ENCODE measurements at places on chromosomes 4 and X.

GRCh38 chr4:187178587-187178986 is 454.9 kb upstream of the FAT1 start:
- no peaks in the 10 kb centered on the region for H3K4me1 ChIP-seq
- no peak for DNase-seq
- no peak overlapping the region for H3K4me3 ChIP-seq
- H3K36me3 ChIP-seq: no peaks in the 10 kb centered on the region
- no peaks in the 10 kb centered on the region for H3K27me3 ChIP-seq
- no peak overlapping the region for H3K27ac ChIP-seq

- peaks cover 42% of the 10 kb centered on the region for H3K4me1 ChIP-seq
- no peak overlapping the region for H3K4me3 ChIP-seq
- no peak for DNase-seq
- H3K27me3 ChIP-seq: no peaks in the 10 kb centered on the region
Observed at GRCh38 chr4:102736636-102737549, 23.9 kb downstream of the MANBA start.

- H3K4me3 ChIP-seq: no peak overlapping the region
- H3K36me3 ChIP-seq: peaks cover 29% of the 10 kb centered on the region
- peak overlapping the region; percentile 14 for H3K27ac ChIP-seq
- DNase-seq: no peak
- no peaks in the 10 kb centered on the region for H3K27me3 ChIP-seq
- H3K4me1 ChIP-seq: peaks cover 10% of the 10 kb centered on the region
Observed at GRCh38 chr4:87120010-87120409, 100.4 kb downstream of the KLHL8 start.

GRCh38 chrX:11836284-11836683 is 78.2 kb downstream of the MSL3 start:
- no peak overlapping the region for H3K27ac ChIP-seq
- no peak overlapping the region for H3K4me3 ChIP-seq
- H3K36me3 ChIP-seq: no peaks in the 10 kb centered on the region
- H3K27me3 ChIP-seq: peaks cover 5% of the 10 kb centered on the region

GRCh38 chr4:187499956-187500355 is 495.6 kb upstream of the ZFP42 start:
- H3K4me1 ChIP-seq: no peaks in the 10 kb centered on the region
- H3K27me3 ChIP-seq: no peaks in the 10 kb centered on the region
- H3K36me3 ChIP-seq: no peaks in the 10 kb centered on the region
- H3K27ac ChIP-seq: no peak overlapping the region
- DNase-seq: no peak

GRCh38 chr4:118751629-118752323 is 66.6 kb downstream of the METTL14 start:
- no peaks in the 10 kb centered on the region for H3K27me3 ChIP-seq
- peaks cover 4% of the 10 kb centered on the region for H3K4me1 ChIP-seq
- no peak overlapping the region for H3K4me3 ChIP-seq
- peaks cover 6% of the 10 kb centered on the region for H3K36me3 ChIP-seq
- H3K27ac ChIP-seq: no peak overlapping the region

- H3K4me1 ChIP-seq: no peaks in the 10 kb centered on the region
- H3K27me3 ChIP-seq: no peaks in the 10 kb centered on the region
- DNase-seq: no peak
Observed at GRCh38 chr4:54842226-54842625, 184.5 kb downstream of the KIT start.

DNA sequence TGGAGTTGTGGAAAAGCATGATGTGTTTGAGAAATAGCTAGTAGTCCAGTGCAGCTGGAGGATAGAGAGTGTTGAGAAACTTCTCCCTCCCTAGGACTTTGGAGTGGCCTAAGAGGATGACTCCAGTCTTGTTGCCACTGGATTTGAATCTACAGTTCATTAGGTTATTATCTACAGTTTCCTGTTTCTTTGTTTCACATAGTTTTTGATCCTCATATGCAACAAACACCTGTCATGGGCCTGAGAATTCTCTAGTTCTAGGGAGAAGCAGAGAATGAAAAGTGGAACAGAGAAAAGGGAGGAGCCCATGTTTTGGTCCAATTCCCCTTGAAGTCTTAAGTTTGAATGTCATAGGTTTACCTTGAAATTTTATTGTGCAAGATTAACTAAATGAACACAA is 73.6 kb upstream of the TBC1D9 start:
- peak overlapping the region; percentile 82 for H3K27ac ChIP-seq
- H3K4me1 ChIP-seq: peaks cover 55% of the 10 kb centered on the region
- peaks cover 21% of the 10 kb centered on the region for H3K36me3 ChIP-seq
- H3K27me3 ChIP-seq: no peaks in the 10 kb centered on the region
- no peak for DNase-seq

DNA sequence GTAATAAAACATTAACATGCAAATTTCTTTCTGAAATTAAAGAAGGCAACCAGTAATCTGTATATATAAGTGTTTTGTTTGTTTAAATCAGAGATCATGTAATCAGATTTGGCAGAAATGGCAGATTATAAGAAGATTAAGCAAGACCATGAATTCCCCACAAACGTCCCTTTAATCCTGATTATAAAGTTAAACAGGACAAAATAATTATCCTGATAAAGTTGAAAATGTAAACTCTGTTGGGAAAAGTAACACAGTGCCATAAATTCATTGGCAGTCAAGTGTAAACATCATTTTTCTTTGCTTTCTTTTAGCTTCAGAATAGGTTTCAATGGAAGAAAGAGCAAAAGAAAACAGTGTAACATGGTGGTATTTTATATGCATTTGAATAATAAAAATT is 256.3 kb downstream of the KCNIP4 start:
- no peak for DNase-seq
- H3K27ac ChIP-seq: no peak overlapping the region
- H3K4me1 ChIP-seq: no peaks in the 10 kb centered on the region
- no peak overlapping the region for H3K4me3 ChIP-seq
- no peaks in the 10 kb centered on the region for H3K27me3 ChIP-seq

- peaks cover 21% of the 10 kb centered on the region for H3K36me3 ChIP-seq
- H3K4me3 ChIP-seq: no peak overlapping the region
- no peak for DNase-seq
- H3K27me3 ChIP-seq: no peaks in the 10 kb centered on the region
Observed at GRCh38 chr4:128310266-128310697, 22.7 kb upstream of the PGRMC2 start.

DNA sequence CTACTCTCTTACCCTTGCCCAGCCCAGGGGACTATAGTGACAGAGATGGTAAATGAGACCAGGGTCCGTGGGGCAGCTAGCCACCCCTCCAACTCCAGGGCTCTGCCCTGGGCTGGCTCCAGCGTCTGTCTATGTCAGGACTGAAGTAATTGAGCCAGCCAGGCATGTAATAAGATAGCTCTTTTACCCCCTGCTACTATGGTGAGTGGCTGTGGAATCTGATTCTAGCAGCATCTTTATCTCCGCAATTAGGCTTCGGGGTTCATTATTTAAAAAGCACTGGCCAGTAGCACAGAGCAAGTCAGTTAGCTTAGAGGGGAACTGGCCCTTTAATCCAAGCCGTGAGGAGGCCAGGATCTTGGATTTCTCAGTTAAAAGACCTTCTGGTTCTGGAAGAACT is 123.3 kb upstream of the RAI2 start:
- no peak for DNase-seq
- no peaks in the 10 kb centered on the region for H3K36me3 ChIP-seq
- no peak overlapping the region for H3K4me3 ChIP-seq

DNA sequence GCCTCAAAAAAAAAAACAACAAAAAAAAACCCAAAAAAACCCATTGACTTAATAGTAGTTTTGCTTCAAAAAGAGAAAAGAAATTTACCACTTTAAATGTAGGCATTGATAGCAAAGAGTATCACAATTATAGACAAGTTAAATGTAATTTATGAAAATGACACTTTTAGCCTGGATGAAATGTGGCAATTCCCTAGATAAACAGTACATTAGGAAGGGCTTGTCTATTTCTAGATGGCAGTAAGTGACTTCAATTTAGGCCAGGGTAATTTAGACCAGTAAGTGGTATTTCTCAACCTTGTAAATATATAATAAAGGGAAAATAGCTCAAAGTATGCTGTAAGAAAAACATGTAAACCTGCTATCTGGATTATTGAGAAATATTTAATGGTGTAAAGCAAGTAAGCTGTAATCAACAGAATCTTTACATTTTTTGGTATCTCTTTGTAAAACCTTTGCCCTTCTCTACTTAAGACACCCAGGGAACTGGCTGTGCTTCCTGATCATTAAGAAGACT is 103.7 kb upstream of the RAPGEF2 start:
- no peak overlapping the region for H3K4me3 ChIP-seq
- no peak for DNase-seq
- peaks cover 3% of the 10 kb centered on the region for H3K27me3 ChIP-seq
- no peaks in the 10 kb centered on the region for H3K4me1 ChIP-seq
- no peak overlapping the region for H3K27ac ChIP-seq

All from memory B cell (primary cell).